ENCODE measurements at places on chromosomes 6 and 20.

GRCh38 chr6:2412731-2413130, 167.3 kb upstream of the GMDS start:
- no peak for DNase-seq

- no peak for DNase-seq
Measured at GRCh38 chr20:18394363-18394762, 72.5 kb downstream of the DZANK1 start.

GRCh38 chr6:14436592-14437132, 319.1 kb downstream of the CD83 start:
- no peak for DNase-seq

DNA sequence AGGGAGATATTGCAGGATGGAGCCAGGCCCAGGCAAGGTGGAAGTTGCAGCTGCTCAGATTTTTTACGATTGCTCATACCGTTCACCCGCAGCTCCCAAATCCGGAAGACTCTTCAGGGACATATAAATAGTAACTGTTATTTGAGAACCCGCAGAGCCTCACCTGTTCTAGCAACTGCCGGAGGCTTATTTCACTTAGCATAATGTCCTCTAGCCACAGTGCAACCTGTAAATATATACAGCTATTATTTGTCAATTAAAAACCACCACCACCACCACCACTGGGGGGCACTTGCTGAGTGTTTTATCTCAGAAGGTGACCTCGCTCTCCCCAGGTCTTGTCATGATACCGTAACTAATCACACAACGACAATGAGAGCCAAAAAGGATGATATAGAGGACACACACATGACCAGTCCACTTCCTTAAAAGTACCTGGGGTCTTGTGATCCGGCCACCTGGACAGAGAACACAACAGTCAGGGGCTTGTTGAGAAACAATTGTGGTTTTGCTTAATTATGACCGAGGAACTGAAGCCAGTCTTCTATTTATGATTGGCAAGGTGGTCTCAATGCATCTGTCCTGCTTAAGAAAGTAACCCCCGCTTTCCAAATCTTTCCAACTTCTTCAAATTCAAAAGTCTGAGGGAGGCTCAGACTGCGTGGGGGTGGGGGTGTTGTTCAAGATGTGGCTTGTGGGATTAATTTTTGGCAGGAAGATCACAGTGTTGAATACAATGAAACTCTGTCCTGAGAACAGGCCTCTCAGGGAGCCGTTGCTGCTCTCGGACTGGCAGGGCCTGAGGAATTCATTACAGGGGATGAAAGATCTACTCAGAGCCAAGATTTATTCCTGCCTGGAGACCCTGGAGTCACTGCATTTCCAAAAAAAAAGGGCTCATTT, 107.7 kb upstream of the PRND start:
- DNase-seq = no peak

DNA sequence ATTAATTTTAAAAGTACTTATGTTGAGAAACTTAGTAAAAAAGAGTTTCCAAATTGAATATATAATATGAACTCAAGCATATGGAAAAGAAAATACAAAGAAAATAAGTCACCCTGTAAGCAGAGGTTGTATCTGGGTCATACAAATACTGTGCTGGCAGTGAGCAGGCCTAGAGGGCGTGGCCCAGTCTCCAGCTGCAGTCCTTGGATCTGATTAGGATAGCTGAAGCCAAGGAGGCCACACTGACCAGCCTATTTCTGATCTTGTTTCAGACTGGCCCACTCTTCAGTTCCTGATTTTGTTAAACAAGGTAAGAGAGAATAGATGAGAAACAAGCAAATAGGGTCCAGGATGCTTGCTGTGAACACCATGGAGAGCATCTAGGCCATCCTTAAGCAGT, 228.8 kb downstream of the EPM2A start:
- DNase-seq = no peak

- DNase-seq = no peak
Measured at GRCh38 chr6:51213811-51214210, 395.1 kb downstream of the TFAP2B start.

DNA sequence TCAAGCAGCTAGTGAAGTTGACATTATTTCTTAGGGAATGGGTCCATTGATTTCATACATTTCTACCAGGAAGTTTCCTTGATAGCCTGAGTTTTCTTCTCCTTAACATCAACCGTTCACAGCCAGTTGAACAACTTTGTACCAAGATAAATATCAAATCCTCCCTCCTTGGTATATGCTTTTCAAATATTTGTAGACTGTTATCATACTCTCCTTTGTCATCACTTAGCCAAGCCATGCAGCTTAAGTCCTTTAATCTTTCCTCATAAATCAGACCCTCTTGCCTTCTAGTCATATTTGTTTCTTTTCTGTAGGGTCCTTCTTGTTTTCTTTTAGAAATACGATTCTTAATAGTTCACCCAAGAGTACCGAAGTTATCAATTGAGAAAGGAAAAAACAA, 25.6 kb downstream of the RFX6 start:
- DNase-seq = no peak

DNA sequence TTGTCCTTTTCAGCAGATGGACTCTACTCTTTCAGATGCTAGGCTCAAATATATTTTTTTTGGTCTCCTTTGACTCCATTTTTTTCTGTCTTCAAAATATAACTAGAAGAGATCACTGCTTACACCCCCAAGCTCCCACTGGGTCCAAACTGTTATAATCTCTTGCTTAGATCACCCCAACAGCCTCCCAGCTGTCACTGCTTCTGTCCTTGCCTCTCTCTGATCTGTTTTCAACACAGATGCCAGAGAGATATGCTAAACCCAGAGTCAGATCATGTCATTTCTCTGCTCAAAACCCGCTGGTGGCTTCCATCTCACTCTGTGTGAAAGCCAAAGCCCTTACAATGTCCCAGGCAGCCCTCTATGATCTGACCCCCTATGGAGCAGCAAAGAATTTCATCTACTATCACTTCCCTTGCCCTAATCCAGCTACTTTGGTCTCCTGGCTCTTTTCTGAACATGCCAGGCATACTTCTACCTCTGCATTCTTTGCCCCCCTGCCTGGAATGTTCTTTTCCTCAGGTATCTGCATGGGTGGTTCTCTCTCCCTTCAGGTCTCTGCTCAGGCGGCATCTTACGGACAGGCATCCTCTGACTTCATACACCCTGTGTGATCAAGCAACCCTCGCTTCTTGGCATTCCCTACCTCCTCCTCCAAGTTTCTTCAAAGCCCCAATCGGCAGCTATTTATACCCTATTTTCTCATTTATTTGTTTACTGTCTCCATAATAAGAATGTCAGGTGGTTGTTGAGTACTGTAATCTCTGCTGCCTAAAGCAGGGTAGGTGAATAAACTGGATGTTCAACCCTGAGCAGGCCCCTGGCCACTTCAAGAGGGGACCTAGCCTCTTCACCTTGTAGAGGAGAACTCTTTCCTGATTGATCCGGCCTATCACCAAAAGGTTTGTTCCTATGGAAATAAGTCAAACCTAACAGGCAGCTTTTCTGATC, 43.6 kb upstream of the SLC4A11 start:
- no peak for DNase-seq

GRCh38 chr6:157599191-157599590, 218.2 kb downstream of the ZDHHC14 start:
- no peak for DNase-seq

DNA sequence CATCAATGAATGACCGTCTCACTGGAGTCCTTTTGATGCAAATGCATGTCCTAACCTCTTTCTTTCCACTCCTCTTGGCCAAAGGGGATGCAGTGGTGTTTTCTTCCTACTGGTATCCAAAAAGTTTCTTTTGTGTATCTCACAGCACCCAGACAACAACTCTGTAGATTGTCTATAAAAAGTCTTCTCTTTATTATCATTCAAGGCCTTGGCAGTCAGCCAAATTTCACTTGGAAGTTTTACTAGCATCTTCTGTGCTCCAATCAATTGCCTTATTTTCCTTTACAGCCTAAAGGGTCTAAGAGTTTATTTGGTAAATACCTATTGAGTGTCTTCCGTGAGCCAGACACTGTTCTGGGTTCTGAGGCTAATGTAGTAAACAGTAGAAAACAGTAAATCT, 150.2 kb upstream of the RNF217 start:
- no peak for DNase-seq

DNA sequence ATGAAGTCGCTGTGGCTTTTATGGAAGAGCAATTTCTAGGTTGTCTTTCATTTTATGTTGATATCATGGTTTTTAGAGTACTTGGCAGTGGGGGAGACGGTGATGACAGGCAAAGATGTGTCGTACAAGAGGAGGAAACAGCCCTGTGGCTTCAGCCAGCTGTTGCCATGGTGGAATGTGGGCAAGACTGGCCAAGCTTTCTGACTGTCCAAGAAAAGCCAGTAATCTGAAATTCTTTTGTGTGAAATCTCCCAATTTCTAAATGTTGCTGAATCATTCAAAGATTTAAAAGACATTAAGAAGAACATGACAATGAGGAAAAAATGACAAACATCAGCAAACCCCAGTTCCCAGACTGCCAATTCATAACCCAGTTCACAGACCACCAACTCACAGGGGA, 23.1 kb downstream of the PFDN4 start:
- DNase-seq = no peak

GRCh38 chr20:22924949-22925612, 110.0 kb upstream of the SSTR4 start:
- no peak for DNase-seq

GRCh38 chr20:36720510-36720909, 25.4 kb downstream of the NDRG3 start:
- no peak for DNase-seq

GRCh38 chr20:278607-279571, 11.7 kb downstream of the C20orf96 start:
- DNase-seq = no peak

- no peak for DNase-seq
Measured at GRCh38 chr20:45470937-45471336, 1.4 kb downstream of the WFDC2 start.

GRCh38 chr6:12608016-12608860, 108.3 kb upstream of the PHACTR1 start:
- DNase-seq = no peak

DNA sequence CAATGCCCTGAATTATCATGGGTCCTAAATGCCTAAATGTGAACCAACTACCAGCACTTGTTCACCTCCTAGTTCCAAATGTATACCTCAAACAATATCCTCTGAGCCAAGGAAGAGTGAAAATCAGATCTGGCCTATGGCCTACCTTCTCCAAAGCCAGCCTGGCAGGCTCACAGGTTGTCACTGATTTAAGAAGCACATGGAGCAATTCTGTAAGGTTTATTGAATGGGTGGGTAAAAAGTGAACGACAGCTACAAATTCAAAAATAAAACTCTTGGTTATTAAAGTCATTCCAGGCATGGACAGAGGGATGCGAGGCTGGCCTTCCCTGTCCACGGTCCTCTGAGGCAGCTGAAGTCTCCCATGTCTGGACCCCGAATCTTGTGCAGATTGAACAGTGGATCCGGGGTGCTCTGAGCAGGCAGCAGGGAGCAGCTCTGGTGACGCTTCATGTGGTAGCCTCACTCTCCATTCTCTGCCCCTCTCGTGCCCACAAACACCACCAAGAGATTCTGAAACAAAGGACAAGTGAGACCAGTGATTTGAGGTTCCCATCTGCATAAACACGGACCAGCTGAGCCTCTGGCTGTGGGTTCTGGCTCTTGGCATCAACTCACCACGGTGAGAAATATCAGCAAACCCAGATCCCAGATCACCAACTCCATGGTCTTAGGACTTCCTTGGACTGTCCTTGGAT, 14.6 kb downstream of the SNHG17 start:
- no peak for DNase-seq

DNA sequence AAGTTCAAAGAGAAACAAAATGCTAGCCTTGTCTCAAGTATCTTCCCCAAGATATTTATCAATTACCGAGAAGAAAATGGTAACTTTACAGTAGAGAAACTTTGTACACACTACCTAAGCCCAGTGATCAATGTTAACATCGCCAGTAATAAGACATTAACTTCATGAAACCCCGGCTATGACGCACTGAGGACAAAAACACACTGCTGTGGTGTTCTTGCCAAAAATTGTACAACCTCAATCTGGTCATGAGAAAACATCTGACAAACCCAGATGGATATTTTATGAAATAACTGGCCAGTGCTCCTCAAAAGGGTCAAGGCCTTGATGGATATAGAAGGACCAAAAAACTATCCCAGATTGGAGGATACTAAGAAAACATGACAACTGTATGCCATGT, 85.5 kb upstream of the DTNBP1 start:
- no peak for DNase-seq

DNA sequence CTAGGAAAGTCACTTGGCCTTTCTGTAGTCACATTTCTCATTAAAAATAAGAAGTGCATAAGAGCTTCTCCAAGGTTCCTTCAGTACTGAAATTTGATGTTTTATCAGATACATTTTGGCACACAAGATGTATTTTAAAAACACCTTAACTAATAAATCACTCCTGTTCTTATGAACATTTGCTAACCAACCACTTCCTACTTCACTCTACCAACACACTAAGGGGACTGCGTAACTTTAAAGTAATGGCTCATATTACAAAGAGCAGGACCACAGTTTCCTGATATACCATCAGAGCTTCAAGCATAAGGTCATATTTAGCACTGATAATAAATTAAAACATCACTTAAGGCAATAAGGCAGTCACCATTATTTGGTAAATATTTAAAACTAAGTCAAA, 104.4 kb downstream of the RALGAPA2 start:
- DNase-seq = no peak

GRCh38 chr20:55086421-55086820, 611.0 kb downstream of the DOK5 start:
- DNase-seq = no peak

DNA sequence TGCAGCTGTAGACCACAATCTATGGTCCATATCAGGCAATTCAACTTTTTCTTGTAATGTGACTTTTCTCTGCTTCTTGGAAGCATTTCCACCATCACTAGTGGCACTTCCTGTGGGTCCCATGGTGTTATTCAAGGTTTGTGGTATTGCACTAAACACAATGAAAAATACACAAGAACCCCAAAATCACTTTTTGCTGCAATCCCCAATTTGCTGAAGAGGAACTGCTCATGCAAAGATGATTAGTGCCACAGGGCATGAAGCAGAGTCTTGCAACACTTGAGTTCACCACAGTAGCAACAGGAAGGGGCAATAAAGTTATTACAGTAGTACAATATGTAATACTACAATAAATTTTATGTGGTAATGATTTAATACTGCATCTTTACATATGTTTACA, 16.8 kb upstream of the TAAR1 start:
- DNase-seq = no peak

DNA sequence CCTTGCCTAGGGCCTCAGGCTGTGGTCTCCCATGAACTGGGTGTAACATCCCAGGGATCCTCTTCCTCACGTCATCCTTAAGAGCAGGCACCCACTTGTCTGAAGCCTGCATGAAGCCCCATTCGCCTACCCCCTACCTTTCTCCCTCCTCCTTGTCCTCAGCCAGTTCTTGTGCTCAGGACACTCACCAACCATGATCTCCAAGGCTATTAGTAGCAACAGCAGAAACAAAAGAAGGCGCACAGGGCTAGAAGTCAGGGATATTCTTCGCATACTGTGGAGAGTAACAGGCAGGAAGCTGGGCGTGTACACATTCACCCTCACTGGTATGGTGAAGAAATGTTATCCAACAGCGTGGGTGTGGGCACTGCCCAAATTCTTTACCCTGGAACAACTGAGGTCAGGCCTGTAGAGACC, 7.3 kb downstream of the RAET1E start:
- DNase-seq = no peak

Measured in cerebellar nuclear complex (tissue), 1 donor.